ENCODE measurements at places on chromosomes 4 and X.

DNA sequence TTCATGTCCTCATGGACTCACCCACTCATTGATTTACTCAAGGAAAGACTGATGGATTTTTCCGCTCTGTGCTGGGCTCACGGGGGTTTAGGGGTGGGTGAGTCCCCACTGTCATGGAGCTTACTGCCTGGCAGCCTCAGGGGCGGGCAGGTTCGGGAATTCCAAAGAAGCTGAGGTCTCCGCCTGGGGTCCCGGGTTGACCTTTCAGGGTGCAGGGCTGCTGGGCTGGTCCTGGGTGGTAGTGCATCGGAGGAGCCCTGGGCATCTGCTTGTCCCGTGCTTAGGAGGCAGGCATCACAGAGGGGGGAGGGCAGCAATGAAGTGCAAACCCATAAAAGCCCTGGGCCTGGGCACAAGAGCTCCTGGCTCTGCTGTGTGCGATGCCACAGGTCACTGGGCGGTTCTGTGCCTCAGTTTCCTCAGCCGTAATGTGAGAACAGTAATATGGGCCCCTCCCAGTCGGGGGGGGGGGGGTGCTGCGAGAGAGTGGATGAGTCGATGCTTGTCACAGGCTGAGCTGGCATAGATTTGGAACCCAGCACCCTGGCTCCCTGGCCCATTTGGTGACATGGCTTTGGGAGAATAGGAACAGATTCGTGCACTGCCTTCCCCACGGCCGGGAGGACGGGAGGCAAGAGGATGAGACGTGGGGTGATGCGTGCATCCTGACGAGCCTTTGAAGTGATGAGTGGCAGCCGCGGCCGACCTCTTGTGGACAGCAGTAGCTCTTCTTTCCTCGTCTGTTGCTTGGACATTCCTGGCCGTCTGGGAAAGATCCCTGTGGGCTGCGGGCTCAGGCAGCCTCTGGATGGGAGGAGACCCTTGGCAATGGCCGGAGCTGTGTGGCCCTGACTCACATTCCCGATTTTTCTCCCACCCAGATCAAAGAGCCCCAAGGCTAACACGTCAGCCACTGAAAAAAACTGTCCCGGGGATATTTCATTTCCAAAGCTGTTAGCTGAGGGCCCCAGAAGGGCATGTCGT is 42.0 kb downstream of the PSAPL1 start:
- no peak for DNase-seq

GRCh38 chrX:96372313-96373046 is 312.2 kb upstream of the DIAPH2 start:
- DNase-seq = peak; percentile 45

DNA sequence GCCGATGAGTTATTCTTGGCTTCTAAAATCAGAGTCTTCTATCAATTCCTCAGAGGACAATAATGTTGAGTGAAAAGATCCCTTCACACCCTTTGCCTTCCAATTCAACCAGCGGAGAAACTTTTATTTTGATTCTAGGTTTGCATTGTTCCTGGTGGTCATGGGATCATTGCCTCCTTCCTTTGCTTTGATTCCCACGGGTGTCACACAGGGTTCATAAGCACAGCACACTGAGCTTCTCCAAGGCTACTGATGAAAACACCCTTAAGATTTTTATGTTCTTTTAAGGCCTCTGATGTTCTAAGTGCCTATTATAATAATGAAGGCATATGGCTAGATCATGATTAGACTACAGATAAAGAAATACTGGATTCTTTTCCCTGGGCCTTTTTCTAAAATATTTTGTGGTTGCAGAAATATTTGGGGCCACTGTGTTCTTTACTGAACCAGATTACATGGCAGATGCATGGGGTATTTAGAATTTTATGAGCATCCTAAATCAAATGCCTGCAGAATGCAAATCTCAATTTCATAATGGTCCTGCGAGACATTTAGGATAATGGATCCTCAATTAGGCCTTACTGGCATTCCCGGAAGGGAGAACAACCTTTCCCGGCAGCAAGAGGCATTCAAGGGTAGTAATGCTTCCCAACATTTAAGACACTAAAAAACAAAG is 43.9 kb upstream of the FGFBP2 start:
- DNase-seq = no peak

DNA sequence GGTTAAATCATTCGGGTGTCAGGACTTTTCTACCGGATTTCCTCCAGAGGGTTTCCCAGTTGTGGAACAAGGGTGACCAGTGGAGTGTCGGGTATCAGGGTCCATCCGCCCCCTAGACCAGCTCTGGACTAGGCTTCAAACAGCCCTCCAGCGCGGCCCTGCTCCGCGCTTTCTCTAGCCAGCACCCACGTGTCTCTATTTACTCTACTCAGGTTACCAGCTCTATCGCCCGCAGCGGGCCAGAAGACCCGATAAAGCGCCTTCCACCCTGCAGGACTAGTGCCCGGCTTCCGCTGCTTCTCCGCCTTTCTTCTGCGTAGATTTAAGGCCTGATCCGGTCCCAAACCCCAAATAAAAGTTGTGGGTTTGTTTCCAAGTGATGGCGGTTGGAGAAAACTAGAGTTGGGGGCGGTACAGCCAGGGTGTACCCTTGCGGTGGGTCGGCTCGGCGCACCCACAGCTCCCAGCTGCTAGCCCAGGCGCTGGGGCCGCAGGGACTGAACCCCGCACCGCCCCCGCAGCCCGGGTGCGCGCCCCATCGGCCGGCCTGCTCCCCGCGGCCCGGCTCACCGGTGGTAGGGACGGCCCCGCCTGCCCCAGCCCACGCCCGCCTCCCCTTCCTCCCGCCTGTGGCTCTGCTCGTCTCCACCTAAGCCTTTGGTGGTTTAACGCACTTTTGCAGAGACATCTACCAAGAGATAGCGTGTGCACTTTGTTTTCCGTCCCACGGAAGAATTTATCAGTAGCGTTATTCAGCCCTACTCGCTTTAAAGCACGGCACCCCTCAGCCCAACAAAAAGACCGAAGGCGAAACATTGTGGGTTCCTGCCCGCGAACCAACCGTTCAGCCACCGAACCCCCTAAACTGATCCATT is 2.1 kb downstream of the LEF1 start:
- no peak for DNase-seq

GRCh38 chr4:25873632-25874129 is 10.9 kb upstream of the SEL1L3 start:
- no peak for DNase-seq

DNA sequence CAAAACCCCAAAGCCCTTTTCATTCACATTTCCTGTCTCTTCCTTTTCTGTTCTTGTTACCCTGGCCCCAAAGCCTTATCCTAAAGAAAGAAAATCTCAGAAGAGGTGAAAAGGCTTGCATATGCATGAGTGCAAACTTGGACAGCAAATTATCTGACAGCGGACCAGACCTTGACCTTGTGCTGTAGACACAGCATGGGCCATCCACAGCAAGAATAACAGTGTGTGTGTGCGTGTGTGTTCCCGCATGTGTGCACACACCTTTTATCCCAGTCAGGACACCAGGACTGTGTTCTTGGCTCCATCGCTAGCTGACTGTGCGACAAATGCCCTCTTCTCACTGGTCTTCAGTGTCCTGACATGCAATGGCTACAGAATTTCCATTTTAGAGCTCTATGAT is 35.3 kb downstream of the ZBTB49 start:
- no peak for DNase-seq

DNA sequence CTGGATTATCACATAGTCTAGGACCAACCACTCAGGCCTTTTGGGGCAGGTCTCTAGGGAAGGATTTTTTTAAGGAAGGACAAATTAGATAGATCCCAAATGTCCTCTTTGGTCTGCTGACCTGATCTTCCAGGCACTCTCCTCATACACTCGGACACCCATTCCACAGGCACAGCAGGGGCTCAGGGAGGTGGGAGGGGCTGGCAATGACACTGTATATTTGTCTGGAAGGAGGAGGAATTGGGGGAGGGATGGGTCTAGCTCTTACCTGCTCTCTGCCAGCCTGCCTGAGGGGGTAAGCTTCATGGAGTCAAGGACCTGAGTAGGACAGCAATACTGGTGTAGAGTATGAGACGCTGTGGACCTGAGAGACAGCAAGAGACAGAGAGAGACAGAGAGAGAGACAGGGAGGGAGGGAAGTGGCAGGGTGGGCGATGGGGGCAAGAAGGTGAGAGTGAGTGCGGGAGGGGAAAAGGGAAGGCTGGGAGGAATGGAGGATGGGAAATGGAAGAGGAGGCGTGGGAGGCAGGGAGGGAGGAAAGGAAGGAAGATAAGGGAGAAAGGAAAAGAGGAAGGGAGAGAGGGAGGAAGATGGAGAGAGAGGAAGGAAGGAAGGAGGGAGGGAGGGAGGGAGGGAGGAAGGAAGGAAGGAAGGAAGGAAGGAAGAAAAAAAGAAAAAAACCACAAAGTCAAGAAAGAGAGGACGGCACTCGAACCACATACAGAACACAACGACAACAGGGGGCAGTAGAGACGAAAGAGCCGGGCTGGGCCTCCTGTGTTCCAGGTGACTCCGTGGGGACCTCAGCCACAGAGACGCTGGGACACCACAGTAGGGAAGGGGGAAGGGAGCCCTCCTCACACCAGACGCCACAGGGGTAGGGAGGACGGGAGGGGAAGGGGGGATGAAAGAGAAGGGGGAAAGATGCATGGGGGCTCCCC is 1.8 kb downstream of the IQSEC2 start:
- no peak for DNase-seq

GRCh38 chrX:79270401-79270800 is 96.7 kb downstream of the ITM2A start:
- peak; percentile 35 for DNase-seq

GRCh38 chr4:7686070-7686870 is 251.5 kb upstream of the PSAPL1 start:
- DNase-seq = no peak

GRCh38 chr4:185020863-185021761 is 2.8 kb downstream of the HELT start:
- DNase-seq = no peak

DNA sequence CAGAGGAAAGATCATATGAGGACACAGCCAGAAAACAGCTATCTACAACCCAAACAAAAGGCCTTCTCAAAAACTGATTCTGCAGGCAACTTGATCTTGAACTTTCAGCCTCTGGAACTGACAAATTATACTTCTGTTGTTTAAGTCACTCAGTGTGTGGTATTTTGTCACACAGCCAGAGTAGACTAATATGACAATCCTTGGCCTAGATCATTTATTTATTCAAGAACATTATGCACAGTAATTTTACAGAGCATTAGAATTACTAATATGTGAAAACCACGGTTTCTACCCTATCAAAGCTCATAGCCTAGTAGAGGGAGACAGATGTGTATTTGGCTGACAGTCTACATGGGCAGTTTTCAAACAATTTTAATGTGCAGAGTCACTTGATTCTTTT is 167.8 kb upstream of the PCDH18 start:
- DNase-seq = no peak

- DNase-seq = no peak
Observed at GRCh38 chr4:910366-911091, 21.6 kb downstream of the GAK start.

DNA sequence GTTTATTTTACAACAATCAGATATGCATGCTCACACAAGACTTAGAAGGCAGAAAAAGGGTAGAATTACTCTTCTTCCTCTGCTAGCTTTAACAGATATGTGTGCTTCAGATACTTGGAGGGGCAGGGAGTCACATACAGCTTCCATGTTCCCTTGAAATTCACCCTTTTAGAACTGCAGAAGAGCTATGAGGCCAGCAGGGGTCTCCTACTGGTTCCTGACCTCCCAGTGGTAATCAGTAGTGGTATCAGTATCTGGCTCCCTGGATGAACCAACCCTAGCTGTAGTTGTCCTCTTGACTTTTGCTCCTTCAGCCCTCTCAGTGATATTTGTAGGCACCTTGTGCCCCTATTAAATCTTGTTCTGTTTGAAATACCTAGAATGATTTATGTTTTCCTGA is 81.5 kb downstream of the RCHY1 start:
- peak; percentile 10 for DNase-seq

DNA sequence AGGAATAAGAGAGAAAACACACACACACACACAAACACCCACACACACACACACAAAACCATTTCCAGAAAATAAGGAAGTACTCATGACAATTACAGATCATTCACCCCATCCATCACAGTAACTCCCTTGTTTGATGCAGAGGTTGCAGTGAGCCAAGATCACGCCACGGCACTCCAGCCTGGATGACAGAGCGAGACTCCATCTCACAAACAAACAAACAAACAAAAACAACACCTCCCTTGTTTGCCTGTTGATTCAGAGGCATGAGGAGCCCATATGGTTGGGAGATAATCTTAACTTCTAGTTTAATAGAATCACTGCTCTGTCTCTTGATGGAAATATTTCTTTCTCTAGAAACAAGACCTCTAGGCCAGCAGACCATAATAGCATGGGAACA is 2043.5 kb upstream of the AGA start:
- DNase-seq = no peak

DNA sequence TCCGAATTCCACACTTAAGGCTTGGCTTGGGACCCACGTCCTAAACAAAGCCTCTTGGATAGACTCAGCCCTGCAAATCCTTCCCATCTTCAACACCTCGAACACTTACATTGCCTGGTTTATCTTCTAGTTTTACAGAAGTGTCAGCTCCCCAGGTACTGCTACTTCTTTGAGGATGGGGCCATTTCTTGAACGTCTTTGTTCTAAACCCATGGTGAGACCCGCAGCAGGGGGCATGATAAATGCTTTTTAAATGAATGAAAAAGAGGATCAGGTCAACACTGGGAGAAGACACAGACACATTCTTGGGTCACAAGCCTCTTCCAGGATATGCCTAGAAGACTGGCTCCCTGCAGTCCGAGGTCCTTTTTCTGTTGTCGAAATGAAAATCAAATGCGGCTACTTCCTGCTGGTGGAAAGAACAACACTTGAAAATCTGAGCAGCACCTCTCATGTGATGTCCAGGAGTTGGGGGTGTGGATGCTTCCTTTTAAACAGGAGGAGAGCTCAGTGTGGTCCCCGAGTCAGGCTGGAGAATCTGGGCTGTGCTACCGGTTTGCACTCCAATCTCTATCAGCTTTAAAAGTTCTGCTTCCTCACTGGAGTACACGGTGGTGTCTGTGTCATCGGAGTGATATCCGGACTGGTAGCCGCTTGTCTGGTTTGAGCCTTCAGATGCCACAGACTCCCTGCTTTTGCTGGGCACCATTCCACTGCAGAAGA is 45.8 kb downstream of the KDR start:
- DNase-seq = no peak

DNA sequence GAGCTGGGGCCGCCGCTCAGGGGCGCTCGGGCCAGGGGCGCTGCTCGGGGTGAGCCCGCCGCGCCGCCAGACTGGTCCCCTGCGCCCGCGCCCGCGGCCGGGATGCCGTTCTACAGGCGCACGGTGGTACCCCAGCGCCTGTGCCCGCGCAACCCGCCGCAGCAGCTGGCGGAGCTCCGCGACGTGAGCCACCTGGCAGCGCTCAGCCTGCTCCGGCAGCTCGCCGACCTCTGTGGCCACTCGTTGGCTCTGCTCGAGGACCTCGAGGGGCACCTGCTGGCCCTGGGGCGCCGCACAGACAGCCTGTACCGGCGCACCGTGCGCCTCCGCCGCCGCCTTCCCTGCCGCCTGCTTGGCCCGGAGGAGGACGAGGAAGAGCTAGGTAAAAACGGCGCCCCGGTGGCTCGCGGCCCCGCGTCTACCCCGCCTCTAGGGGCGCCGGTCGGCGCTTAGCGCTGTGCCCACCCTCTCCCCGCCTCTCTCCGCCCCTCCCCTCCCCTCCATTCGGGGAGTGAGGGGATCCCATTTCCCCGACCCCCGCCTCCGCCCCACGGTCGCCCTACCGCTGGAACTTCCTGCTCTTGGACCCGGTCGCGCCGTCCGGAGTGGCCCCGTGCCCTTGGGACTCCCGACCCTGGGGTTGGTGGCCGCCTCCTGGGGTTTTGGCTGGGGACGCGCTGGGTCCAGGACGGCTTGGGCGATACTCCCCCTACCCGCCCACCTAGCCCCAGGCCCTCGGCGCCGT is 513 bp downstream of the NHSL2 start:
- DNase-seq = no peak
